Caudate nucleus (tissue), 63 donors: ENCODE measurements at places on chromosomes 16 and 17.
A peak's percentile ranks its signal among the peaks of the same experiment; 100 is the strongest.

- no peak for DNase-seq
Observed at GRCh38 chr17:9512323-9513168, 63.1 kb downstream of the STX8 start.

DNA sequence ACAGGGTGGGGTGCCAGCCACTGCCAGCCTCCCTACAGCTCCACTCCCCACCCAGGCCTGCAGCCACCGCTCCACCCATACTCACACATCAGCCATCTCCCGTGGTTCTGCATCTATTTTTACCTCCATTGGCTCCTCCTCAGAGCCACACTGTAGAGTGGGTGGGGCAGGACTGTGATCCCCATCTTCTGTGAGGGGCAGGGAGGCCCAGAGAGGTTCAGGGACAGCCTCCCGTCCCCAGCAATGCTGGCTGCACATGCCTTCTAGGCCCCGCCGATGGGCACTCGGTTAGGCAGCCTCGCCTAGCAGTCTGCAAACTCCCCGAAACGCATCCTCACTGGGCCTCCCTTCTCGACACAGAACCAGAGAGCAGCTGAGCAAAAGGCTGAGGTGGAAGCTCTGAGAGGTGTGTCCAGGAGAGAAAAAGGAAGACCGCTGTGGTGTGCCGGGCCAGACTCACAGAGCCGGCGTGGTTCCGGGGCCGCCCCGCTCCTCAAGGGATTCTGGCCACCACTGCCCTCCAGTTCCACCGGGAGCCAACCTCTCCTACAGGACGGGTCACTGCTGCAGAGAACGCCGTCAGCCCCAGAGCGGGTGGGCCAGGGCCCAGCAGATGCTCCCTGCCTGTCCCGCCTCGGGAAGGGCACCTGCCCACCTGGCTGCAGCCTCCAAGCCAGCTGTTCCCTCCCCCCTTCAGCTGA, 71.9 kb downstream of the ABR start:
- DNase-seq: peak; percentile 54

GRCh38 chr17:35774499-35774898, 13.8 kb downstream of the C17orf50 start:
- no peak for DNase-seq

DNA sequence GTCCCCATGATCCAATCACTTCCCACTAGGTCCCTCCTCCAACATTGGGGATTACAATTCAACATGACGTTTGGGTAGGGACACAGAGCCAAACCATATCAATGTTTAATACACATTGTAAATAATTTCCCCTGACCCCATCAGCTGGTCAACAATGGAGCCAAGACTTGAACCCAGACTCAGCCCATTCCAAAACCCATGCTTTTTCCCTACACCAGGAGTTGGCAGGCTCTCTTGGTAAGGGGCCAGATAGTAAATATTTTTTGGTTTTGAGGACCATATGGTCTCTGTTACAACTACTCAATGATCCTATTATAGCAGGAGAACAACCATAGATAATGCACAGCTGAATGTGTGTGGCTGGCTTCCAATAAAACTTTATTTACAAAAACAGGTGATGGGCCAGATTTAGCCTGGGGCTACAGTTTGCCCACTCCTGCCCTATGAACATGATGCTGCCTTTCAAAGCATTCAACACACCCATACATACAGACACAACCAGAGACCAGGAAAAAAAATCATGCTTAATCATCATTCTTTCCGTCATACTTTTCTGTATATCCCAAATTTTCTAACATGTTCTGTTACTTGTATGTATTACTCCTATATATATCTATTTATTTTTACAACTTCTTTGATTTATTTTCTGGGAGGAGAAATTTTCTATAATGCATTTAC, 22.1 kb upstream of the MSI2 start:
- no peak for DNase-seq

DNA sequence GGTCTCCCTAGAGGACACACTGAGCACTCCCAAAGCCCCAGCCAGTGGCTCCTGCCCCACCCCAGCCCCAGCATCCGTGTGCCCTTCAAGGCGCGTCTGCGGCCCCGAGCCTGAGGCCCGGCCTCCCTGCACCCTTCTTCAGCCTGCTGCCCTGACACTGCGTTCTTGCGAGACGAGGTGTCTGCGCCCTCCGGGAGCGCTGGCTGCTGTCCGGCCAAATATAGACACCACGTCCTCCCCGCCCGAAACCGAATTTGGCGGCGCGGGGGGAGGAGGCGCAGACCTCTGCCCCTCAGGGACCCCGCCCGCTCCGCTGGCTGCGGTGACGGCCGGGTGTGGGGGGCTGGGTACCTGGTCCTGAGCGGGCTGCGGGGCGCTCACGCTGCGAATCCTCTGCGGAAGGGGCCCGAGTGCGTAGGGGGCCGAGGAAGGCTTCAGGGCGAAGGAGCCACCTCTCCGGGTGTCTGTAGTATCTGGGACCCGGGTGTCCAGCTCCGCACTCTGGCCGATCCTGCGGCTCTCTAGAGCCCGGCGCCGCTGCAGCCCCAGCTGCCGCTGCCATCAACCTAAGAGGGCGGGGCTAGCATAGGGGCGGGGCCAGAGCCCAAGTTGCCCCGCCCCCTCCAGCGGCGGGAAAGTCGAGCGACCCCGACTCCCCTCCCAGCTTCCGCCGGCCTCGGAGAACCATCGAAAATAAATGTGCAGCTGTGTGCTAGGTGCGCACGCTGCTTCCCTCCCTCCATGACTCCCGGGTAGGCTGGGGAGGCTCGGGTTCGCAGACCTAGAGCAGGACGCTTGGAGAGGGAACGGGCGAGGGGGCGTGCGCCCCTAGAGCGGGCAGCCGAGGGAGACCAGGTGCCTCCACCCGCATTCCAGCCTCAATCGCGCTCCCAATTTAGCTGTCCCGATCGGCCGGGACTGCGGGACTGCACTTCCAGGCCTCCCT, at the start of gene CORO6:
Gene CORO6, minus strand, starts transcription at position 576 of the 946 bp plus-strand sequence. CDS start 1,491 bp downstream, outside the sequence.
- DNase-seq: peak; percentile 54

DNA sequence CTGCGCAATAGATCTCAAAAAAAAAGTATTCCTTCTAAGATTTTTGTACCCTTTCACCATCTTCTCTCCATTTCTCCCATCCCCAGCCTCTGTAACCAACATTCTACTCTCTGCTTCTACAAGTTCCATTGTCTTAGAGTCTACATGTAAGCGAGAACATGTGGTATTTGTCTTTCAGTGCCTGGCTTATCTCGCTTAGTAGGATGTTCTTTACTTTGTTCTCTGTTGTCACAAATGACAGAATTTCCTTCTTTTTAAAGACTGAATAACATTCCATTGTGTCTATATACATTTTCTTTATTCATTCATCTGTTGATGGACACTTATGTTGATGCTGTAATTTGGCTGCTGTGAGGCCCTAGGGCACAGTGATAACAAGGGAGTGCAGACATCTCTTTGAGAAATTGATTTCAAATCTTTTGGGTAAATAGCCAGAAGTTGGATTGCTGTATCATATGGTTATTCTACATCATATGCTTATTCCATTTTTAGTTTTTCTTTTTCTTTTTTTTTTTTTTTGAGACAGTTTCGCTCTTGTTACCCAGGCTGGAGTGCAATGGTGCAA, 37.7 kb upstream of the MYH10 start:
- DNase-seq: no peak

DNA sequence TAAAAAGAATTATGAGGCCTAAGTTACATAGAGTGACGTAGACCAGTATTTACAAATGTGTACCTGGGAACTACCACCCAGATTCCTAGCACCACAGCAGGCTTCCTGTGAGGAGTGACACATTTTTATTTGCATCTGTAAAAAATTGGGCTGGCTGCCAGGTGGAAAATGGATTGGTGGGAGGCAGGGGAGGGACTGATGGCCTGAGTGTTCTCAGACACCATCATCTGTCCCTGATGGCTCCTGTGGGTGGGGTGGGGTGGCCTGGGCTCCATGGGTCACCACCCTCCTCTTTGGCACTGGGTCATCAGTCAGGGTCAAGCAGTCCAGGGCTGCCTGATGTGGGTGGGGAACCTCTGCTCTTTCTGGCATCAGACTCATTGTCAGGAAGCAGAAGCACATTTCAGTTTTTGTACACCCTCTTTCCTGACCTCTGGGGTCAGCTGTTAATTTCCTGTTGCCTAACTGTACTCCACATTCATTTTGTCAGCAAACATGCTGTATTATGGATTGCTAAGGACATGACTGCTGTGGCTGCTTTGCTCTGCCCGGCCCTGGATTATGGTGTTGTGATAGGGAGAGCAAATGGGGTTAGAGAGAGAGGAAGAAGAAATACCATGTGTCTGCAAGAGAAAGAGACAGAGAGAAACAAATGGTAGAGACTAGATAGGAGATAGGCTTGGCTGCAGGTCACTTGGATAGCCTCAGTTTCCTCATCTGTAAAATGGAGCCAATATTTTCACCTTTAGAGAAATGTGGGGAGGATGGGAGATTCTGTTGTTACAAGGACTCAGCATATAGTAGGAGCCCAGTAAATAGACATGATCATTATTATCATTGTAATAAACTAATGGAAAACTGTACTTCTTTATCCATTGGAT, 11.6 kb upstream of the MFAP4 start:
- no peak for DNase-seq

DNA sequence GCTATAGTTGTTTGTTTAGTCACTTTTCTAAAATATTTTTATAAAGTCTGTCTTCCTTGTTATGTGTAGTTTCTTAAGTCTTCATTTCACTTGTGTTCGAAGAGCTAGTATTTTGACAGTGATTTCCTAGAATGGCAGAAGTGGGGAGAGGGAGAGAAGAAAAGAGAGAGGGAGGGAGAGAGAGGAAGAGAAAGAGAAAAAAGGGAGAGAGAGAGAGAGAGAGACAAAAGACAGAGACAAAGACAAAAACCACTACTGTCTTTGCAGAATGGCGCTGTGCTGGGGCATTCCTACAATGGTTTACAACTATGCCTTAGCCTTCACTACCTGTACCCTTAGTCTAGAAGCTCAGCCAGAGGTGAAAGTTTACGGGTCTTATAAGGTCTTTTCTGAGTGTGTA, 90.5 kb downstream of the CA4 start:
- DNase-seq: no peak

- DNase-seq: no peak
Observed at GRCh38 chr16:87626401-87626800, 24.1 kb downstream of the JPH3 start.

- DNase-seq: no peak
Observed at GRCh38 chr17:69460963-69461922, 46.7 kb downstream of the MAP2K6 start.

GRCh38 chr17:9272501-9273200, 251.3 kb downstream of the NTN1 start:
- DNase-seq: no peak

DNA sequence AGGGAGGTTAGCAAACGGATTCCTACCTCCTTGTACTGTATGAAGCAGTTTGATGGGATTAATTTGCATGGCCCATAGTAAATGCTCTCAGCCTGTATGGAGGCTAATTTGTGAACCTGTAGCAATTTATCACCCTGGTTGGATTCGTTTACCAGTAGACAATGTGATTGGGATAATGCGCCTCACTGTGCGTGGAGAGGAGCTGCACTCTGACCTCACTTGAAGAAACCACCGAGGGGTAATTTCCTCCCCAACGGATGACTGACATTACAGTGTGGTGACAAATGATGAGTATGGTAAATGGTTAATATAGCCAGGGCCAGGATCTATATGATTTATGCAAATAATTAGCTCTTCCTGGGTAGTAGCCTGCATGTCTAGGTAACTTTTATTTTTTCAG, 479.1 kb upstream of the RBFOX1 start:
- no peak for DNase-seq

DNA sequence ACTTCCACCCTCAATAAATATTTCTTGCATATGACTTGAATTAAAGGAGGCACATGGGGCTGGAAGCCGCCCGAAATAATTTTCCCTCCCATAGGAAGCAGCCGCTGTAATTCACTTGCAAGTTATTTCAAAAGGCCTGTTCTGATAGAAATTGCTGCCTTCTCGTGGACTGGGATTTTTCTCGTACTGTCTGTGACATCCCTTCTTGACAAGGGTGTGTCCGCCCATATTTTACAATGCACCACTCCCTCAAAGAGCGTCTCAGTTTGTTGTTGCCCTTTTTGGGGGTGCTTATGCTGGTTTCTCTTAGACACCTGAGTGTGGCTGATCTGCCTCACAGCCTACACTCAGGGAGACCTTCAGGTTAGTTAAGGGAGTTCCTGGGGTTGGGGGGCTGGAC, 160.0 kb downstream of the MSI2 start:
- no peak for DNase-seq

- no peak for DNase-seq
Observed at GRCh38 chr16:4936181-4936990, 562 bp downstream of the PPL start.

DNA sequence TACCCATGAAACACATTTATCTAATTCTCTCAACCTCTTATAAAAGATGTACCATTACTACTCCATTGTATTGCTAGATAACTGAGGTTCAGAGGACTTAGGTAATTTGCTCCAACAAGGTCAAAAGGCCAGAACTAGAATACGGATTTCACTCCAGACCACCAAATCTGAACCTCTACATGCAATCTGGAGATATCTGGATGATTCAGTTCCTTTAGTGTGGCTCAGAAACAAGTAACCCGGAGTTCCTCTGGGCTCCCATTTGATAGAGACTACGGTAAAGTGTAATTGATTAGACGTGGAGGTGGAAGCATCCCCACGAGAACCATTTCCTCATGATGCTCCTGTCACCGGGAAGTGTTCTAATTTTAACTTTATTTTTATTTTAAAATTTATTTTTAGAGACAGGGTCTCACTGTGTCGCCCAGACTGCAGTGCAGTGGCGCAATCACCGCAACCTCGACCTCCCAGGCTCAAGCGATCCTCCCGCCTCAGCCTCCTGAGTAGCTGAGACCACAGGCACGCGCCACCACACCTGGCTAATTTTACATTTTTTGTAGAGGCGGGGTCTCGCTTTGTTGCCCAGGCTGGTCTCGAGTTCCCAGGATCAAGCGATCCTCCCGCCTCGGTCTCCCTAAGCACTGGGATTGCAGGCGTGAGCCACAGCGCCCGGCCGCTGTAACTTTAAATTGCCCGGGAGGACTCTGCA, 608 bp upstream of the COX10 start:
- DNase-seq: no peak

- DNase-seq: no peak
Observed at GRCh38 chr17:57663326-57664070, 81.6 kb downstream of the CCDC182 start.

- DNase-seq: no peak
Observed at GRCh38 chr16:7744546-7745264, 412.1 kb downstream of the RBFOX1 start.

DNA sequence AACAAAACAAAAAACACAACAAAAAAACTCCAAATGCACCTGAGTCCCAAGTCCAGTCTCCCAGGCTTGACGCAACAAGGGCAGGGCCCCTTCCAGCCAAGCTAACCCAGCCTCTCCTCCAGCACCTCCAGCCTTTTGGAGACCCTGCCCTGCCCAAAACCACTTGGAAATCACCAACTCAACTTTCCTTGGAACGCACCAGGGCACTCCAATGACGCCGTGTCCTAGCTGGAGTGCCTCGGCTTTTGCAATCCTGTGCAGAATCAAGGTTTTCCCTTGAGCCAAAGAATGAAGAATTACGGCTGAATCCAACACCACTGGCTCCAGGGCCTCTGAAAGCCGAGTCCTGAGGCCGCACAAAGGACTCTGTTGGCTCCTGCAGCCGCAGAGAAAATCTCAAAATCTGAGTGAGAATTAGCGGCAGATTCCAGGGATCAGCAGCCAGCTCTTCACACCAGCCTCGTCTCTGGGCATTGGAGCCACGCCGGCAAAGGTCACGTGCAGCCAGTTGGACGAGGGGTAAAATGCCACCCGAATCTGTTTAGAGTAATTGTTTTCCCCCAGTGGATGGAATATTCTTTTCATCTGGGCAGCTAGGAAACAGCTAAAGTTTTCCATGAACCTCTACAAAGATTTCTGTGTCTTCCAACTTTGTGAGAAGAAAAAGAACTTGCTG, 9.7 kb upstream of the BAIAP2 start:
- peak; percentile 33 for DNase-seq

GRCh38 chr16:76125871-76126270, 151.3 kb upstream of the CNTNAP4 start:
- DNase-seq: no peak

- no peak for DNase-seq
Observed at GRCh38 chr17:75387771-75388170, 17.7 kb downstream of the GRB2 start.
